ENCODE measurements at places on chromosomes 13 and 19. TPM values are rescaled to one million over a fixed set of nuclear protein-coding genes. Genes with fewer than 3 reads are reported as not detected.

- no peak for DNase-seq
Measured at GRCh38 chr19:29531458-29532025, 5.7 kb downstream of the VSTM2B start.

DNA sequence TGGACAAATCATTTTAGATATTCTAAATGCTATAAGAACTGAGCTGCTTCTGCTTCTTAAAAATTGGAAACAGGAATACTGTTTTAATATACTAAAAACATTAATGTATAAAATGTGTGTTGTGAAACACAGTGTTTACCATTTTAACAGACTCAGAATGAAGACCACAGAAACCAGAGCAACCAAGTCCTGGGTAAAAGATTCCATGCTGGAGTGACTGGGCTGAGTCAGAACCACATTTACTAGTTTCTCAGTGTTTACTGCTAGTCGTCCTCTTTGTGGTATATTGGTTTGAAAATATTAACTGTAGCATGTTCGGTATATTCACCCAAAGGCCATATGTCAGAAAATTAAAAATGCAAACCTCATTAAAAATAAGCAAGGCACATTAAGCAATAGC, 31.9 kb downstream of the ANKRD10 start:
- no peak for DNase-seq

The ERFL gene
- polyA plus RNA-seq: not detected

The KDELR1 gene
- 60.0 TPM for polyA plus RNA-seq

DNA sequence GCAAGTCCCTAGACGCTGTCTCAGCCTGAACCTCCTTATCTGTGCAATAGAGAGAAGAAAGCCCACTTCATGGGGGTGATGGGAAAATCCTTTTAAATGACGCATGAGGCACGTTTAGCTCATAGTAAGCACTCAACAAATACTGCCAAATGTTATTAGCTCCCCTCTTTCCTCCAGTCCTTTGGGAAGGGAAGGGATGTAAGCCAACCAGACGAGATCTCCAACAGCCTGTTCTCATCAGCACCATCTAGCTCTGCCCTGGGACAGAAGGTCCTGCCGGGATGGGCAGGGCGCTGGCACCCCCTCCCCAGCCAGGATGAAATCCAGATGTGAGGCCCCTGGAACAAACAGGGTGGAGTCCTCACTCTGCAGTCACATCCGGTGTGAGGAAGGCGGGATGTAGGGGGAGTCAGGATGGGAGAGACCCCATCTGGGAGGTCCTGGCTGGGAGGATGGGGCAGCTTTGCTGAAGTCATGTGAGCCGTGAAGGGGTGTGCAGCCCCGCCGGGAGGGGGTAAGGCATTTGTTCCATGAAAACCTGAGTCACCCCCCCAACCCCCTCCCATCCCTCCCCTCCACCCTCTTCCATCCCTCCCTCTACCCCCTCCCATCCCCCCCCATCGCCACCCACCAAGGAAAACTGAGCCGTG, 4.6 kb downstream of the S1PR2 start:
- DNase-seq: peak; percentile 87

DNA sequence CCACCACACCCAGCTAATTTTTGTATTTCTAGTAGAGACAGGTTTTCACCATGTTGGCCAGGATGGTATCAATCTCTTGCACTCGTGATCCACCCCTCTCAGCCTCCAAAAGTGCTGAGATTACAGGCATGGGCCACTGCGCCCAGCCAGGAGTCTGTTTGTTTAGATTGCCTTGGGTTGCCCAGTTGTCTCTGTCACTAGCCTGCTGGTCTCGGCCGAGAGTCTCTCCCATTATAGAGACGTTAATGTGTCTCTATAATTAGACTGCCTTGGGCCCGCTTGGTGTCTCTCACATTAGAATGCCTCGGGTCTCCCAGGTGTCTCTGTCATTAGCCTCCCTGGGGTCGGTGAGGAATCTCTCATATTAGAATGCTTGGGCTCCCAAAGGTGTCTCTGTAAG, 1533.6 kb downstream of the UQCRFS1 start:
- DNase-seq: no peak

The GRK1 gene
- 0.08 TPM for polyA plus RNA-seq

- DNase-seq: peak; percentile 65
Measured at GRCh38 chr19:17757125-17757524, 5.8 kb downstream of the FCHO1 start.

GRCh38 chr19:16232127-16232526, 34.4 kb downstream of the AP1M1 start:
- no peak for DNase-seq

Measured in heart left ventricle (tissue), 16 donors.